ENCODE measurements at places on chromosomes 1 and 21.

DNA sequence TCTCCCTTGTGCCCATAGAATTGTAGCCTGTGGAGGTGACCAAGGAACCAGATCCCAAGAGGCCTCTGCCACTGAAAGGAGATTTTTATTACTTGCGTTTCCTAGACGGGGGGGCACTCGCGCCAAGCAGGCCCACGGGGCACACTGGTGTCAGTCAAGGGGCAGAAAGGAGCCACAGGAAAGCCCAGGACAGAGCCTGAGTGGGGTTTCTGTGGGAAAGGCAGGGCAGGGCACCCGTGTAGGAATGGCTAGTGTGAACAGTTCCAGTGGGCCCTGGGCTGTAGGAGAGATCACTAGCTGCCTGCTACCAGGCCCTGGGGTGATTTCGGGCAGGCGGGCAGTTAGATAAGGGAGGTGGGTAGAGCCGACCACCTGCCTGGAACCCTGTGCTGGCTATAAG lies 70.8 kb downstream of the ADARB1 start:
- no peak for DNase-seq

- DNase-seq: no peak
Observed at GRCh38 chr1:14520514-14521163, 77.8 kb upstream of the KAZN start.

GRCh38 chr21:33395891-33396331 lies 7.3 kb upstream of the IFNGR2 start:
- DNase-seq: no peak

- no peak for DNase-seq
Observed at GRCh38 chr21:33734291-33734690, 92.0 kb downstream of the ITSN1 start.

- DNase-seq: no peak
Observed at GRCh38 chr1:181485287-181486097, 2.2 kb downstream of the CACNA1E start.

- no peak for DNase-seq
Observed at GRCh38 chr1:23278717-23279116, 61.4 kb upstream of the HTR1D start.

All from NCI-H187 treated with DMSO at 0.1 percent for 48 hours (cell line).